DND-41 (cell line): ENCODE measurements at places on chromosomes 16 and 17.

- DNase-seq = no peak
Observed at GRCh38 chr16:23286131-23286532, 16.0 kb upstream of the SCNN1B start.

- DNase-seq = no peak
Observed at GRCh38 chr17:50884439-50885311, 18.5 kb upstream of the TOB1 start.

DNA sequence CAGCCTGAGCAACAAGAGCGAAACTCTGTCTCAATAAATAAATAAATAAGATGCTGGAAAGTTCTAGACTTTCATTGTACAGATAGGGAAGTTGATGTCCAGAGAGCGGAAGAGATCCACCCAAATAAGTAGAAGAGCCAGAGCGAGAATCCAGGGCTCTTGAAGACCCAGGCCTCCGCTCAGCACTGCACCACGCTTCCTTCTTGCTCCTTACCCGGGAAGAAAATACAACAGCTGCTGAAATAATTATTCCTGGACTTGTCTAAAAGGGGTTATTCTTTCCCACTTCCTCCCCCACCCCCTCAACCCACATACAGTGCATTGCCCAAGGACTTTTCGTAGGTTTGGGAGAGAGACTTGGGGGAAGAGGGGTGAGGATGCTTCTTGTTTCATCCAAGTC lies 26.7 kb downstream of the CDK5RAP3 start:
- no peak for DNase-seq

GRCh38 chr17:12510535-12510934 lies 155.2 kb upstream of the MYOCD start:
- no peak for DNase-seq

GRCh38 chr16:48291303-48291702 lies 44.0 kb upstream of the ABCC11 start:
- DNase-seq = no peak

DNA sequence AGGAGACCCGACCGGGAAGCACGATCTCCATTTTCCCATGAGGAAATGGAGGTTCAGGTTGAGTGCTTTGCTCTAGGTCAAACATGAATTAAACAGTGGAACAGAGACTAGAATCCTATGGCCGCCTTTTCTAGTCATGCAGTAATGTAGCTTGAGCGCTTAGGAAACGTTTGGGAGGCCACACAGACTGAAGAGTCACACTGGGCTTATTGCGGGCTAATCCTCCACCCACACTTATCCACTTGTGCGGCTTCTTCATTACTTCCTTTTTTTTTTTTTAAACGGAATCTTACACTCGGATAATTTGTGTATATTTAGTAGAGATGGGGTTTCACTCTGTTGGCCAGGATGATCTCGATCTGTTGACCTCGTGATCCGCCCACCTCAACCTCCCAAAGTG lies 26.0 kb downstream of the CACNG3 start:
- DNase-seq = no peak

DNA sequence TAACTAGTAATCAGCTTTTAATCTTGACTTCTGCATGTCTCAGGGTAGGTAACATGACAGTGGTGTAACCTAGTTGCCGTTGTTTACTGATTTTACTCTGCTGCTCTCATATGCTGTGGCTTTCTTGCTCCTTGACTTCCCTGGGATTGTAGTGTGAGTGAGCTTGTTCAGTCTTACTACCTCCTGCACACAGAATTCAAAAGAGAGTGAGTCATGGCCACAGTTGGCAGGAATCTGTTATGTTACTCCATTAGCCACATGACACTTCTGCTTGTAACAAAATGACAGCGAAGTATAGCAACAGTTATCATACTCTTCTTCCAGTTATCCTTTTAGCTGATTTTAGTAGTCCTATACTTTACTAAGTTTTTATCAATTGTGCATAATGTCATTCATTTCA lies 18.8 kb downstream of the TNRC6A start:
- DNase-seq = no peak

DNA sequence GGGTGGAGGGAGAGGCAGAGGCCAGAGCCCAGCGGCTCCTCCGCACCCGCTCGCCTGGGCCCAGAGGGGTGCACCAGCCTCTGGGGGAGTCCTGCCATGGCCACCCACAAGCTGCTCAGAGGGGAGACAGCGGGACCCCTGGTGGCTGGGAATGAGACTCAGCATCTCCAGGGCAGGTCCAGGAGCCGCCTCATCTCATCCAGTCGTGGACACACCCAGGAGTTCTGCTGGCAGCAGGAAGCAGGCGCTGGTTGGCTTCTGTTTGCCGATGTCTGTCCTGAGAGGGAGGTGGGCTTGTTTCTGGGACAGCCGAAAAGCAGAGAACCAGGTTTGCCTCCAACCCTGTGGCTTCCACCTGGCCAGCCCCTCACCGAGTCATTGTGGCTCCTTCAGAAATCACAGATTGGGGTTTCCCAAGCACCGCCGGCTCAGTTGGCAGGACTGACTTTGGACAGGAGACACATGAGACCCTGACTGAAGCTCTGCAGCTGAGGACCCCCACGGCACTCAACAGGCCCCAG lies 49.6 kb upstream of the ENPP7 start:
- DNase-seq = no peak

GRCh38 chr16:75294773-75295459 lies 43.5 kb upstream of the BCAR1 start:
- DNase-seq = no peak

DNA sequence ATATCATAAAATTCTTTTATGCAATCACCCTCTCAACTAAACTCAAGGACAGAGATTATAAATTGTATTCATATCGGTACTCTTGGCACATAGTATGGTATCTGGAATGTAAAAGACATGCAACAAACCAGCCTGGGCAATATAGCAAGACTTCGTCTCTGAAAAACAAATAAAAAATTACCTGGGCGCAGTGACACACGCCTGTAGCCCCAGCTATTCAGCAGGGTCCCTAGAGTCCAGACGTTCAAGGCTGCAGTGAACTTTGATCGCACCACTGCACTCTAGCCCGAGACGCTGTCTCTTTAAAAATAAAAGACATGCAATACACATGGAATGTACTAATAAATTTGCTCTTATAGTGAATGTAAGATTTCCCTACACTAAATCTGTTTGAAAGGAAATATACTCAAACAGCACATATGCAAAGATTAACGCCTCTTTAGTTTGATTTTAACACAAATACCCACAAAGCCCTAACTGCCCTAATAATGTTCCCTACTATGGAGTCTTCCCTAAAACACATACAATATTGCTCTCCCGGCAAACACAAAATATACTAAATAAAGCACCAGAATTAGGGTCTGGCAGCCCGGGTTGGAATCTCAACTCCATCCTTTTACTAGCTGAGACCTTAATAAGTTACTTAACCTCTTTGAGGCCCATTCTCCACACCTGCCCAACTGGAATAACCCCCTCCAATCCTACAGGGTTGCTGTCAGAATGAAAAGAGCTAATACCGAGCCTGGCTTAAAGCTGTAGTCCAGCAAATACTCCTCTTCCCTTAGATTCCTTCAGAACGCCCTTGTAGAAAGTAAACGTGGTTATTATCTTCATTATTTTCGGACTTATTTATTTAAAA lies 1.2 kb downstream of the ABCA5 start:
- DNase-seq = no peak

GRCh38 chr16:67914758-67915495 lies 16.7 kb downstream of the CTRL start:
- DNase-seq = no peak

- peak; percentile 36 for DNase-seq
Observed at GRCh38 chr17:35568561-35568960, 7.9 kb upstream of the SLFN14 start.

DNA sequence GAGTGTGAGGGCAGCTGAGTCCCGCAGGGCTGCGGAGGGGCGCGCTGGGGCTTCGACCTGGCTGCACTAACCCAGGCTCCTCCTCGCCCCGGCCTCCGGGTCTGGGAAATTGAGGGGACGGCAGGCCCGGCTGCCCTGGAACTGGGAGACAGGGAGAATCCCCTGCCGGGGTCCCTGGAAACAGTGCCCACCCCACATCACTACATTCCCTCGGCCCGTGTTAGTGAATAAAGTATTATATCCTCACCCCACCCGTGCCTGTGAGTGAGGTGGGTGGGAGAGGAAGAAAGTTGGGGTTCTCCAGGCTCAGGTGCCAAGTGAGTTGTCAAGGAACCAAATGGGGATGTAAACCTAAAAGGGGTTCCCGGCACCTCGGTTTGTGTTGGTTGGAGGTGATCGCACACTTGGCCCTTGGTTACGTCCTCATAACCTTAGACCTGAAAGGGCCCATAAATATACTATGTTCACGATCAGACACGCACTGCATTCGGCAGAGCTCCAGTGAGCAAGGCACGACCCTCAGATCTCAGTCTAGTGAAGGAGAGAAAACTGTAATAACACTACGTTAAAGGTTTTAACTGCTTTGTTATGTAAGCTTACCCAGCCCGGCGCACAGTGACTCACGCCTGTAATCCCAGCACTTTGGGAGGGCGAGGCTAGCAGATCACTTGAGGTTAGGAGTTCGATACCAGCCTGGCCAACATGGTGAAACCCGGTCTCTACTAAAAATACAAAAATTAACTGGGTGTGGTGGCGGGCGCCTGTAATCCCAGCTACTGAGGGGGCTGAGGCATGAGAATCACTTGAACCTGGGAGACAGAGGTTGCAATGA lies 11.2 kb downstream of the ZNF771 start:
- no peak for DNase-seq

GRCh38 chr16:1876468-1876867 lies 4.5 kb upstream of the MEIOB start:
- DNase-seq = no peak

GRCh38 chr17:3845291-3845620 lies 790 bp downstream of the NCBP3 start:
- no peak for DNase-seq

DNA sequence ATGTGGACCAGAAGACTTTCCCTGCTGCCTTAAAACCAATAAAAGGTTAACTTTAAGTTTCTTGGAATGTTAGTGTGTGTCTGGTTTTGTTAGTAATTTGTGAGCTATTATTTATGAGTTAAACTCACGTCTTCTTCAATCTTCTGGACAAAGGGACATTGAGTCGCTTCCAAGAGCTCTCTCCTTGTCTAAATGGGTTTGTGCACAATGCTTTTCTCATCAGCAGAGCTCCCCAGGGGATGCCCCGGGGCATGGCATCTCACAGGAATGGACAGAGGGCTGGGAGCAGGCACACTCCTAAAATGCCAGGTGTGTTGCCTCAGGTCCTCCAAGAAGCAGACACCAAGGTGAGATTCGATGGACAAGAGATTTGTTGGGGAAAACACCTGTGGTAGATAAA lies 90.5 kb downstream of the RGS9 start:
- no peak for DNase-seq

DNA sequence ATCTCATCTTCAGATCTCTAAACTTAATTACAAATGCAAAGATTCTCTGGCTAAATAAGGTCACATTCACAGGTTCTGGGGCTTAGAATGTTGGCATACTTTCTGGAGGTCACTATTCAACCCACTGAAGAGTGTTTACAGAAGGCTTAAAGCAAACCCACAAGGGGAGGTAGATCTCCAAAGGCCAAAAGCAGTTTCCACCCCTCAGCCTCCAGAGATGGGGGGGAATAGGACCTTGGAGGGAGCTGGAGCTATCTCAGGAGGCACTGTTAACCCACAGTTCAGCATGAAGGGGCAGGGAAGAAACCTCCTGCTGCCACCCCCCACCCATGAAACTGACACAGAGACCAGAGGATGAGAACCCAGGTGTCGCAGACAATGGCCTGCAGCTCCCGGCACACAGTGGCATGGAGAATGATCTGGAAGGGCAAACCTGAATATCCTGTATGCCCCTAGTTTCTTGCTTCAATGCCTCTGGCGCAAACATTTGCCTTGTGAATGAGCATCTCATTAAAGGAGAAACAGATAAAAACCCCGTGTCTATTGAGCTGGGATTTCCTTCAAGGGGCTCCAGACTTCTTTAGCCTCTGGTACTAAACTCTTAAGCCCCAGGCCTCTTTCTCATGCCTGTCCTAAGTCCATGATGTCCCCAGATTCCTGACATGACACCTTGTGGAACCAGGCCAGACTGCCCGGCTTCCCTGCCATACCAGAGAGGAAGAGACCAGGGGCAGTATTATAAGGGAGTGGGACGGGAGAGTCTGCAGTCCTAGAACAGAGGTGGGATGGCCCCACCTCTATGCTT lies 103.1 kb upstream of the CDH5 start:
- DNase-seq = no peak

GRCh38 chr16:25443994-25444393 lies 186.3 kb upstream of the ZKSCAN2 start:
- no peak for DNase-seq

DNA sequence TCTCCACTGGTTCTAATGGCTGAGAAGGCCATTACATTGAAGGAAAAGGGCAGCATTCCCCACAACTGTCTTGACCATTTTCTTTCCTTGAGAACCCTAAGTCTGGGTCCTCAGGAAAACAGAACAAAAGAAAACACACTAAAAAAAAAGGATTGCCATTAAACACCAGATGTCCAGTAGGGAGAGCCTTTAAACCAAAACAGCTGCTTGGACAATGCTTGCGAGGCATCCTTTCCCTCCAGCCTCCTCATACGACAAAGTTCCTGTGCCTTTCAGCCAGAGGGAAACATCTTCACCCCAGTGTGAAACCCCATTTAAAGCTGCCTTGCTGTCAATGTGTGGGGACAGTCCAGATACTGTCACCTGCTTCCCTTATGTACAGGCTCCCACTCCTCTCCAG lies 74.3 kb downstream of the MMD start:
- no peak for DNase-seq

GRCh38 chr16:19127205-19127604 lies 13.4 kb downstream of the ITPRIPL2 start:
- no peak for DNase-seq

GRCh38 chr16:87407511-87408112 lies 15.5 kb downstream of the MAP1LC3B start:
- DNase-seq = no peak

DNA sequence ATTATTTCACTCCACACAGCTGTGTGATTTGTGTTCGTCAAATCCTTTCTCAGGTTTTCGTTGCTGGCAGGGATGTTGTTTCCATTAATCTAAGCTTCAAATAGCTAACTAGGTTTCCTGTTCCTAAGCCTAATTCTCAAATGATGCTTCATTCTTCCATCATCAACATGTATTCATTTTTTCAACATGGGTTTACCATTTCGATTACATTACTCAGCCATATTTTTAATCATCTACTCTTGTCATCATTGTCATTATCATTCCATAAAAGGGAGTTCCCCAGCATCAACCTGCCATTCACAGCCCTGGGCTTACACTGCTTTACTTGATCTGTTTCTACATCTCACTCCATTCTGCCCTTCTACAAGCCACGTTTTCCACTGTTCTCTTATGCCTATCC lies 33.3 kb upstream of the ANKFN1 start:
- no peak for DNase-seq
